ENCODE measurements at places on chromosomes 12 and 14. TPM values are rescaled to one million over a fixed set of nuclear protein-coding genes. Genes with fewer than 3 reads are reported as not detected.

GRCh38 chr12:53219292-53219955, 12.4 kb upstream of the ITGB7 start:
- DNase-seq: no peak

- no peak for DNase-seq
These were observed 200.9 kb downstream of the RPAP3 start for GRCh38 chr12:47504775-47505446.

The GALNT8 gene
- 0.28 TPM for total RNA-seq

The MYO1H gene
- total RNA-seq: not detected

GRCh38 chr14:56811593-56812363, 1.5 kb upstream of the OTX2 start:
- no peak for DNase-seq

The RIN3 gene
- 2.3 TPM for total RNA-seq

DNA sequence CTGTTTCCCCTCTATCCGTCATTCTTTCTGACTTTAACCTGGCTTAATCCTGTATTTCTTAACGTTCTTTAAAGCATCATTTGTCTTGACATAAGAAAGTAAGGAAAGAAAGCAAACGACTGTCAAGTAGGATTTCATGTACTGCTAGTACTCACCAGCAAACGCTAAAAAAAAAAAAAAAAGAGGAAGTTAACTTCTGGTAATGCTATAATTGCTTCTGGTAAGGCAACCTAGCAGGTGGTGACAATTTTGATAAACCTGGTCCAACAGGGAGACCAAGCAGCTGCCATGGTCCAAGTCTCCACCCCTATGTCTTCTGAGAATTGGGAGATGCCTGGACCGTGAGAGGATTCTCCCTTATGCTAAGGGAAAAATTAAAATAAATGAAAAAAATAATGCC, 306.6 kb downstream of the DAD1 start:
- no peak for DNase-seq

- DNase-seq: no peak
These were observed 591 bp downstream of the GXYLT1 start for GRCh38 chr12:42144158-42144407.

The PMEL gene
- 2.0 TPM for total RNA-seq

The OLR1 gene
- total RNA-seq: 34.3 TPM

DNA sequence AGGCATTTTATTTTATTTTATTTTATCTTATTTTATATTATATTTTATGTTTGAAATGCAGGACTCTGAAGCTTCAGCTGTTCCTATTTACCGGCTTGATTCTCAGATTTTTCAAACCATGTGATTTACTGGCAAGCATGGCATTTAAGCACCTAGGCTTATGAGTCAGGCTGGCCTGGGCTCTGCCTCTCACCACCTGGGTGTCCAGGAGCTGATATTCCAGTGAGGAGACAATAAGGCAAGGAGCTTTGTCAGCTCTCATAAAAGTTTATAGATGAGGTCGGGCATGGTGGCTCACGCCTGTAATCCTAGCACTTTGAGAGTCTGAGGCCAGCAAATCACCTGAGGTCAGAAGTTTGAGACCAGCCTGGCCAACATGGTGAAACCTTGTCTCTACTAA, 2.1 kb downstream of the DAO start:
- DNase-seq: no peak

DNA sequence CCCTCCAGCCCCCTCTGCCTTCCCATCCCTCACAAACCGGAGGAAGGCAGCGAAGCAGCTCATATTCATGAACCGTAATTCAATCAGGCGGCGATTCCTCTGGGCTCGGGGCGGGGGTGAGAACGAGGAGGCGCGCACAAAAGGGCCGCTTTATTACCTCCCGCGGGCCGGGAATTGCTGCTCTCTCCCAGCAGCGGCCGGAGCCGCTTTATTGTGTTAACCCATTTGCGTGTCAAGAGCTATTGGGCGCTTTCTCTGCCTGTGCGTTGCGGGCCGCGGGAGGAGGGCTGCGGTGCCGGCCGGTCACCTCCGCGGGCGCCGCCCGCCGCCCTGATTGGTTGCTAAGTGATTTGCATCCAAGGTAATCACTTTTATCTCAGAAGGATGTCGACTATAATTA, 4.8 kb downstream of the FAM222A start:
- DNase-seq: no peak

The SMOC1 gene
- 55.7 TPM for total RNA-seq

- DNase-seq: no peak
These were observed 187.8 kb downstream of the ADGRD1 start for GRCh38 chr12:131141514-131141913.

GRCh38 chr12:106193394-106194215, 54.2 kb downstream of the CKAP4 start:
- no peak for DNase-seq

DNA sequence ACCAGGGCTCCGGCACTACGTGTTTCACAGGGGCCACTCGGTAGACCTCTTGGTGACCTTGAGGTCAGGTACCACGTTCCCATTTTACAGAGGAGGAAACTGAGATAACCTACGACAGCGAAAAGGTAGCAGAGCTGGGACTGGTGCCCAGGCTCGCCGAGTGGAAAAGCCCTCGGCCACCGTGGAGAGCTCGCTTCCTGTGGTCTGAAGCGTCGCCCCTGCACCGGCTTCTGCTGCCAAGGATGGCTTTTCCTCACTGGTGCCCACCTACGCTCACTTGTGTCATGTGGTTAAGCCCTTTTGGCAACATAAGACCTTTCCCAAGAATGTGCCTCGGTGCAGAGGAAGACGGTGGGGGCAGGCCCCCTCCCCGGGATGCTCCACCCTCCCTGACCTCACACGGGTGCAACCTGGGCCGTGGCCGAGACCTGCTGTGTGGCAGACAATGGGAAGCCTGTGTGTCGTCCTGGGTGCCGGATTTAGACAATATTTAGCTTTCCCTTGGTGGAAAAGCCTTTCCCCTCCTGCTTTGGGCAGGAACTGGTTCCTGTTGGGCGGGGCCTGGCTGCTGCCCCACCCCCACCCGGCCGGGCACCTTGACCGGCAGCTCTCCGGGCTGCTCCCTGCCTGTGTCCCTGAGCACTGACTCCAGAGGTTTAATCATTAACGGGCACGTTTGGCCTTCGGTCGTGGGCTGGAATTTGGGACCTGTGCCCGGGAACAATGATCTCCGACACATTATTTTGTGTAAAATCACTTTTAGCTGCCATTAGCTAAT, 32.4 kb upstream of the PPP1R13B start:
- peak; percentile 97 for DNase-seq

GRCh38 chr12:47190271-47190750, 110.6 kb upstream of the AMIGO2 start:
- DNase-seq: no peak

The GPR132 gene
- 0.58 TPM for total RNA-seq

DNA sequence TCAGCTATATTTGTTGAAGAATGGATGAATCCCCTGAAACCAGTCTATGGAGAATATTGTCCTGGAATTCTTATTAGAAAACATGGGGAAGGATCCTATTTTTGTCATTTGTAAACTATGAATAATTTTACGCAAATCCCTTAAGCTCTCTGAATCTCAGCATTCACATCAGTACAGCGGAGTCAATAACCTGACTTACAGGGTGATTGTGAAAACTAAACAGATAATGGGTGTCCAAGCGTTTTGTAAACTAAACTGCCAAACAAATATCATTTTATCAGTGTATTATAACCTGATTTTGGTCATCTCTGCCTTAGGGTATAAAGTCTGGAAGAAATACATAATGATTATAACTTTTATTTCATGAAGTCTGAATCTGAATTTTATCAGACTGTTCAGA, 10.0 kb downstream of the ART4 start:
- DNase-seq: no peak

- DNase-seq: no peak
These were observed 1.3 kb downstream of the TEAD4 start for GRCh38 chr12:2960390-2960956.

GRCh38 chr14:92280554-92281262, 42.3 kb upstream of the SLC24A4 start:
- no peak for DNase-seq

The B3GNT4 gene
- 0.15 TPM for total RNA-seq

DNA sequence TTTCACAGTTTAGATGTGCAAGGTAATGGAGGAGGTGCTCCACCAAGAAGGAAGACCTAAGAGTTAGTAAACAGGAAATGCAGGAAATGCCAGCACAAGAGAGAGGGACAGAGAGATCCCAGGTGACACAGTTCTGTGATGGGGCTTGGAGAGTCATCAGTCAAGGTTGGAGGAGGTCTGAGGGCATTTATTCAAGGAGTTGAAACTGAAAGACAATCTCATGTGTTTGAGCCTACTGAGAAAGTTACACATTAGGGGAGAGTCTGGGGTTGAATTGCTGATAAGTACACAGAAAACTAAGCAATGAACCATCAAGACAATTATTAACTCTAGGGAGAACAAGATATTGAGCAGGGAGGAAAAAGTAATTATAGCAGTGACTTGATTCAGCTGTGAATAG, 138.5 kb downstream of the ANO6 start:
- DNase-seq: no peak

The NPFF gene
- total RNA-seq: not detected

- DNase-seq: no peak
These were observed 146.6 kb downstream of the STXBP6 start for GRCh38 chr14:24903337-24903736.

- DNase-seq: no peak
These were observed 154.3 kb downstream of the HELB start for GRCh38 chr12:66456612-66457011.

DNA sequence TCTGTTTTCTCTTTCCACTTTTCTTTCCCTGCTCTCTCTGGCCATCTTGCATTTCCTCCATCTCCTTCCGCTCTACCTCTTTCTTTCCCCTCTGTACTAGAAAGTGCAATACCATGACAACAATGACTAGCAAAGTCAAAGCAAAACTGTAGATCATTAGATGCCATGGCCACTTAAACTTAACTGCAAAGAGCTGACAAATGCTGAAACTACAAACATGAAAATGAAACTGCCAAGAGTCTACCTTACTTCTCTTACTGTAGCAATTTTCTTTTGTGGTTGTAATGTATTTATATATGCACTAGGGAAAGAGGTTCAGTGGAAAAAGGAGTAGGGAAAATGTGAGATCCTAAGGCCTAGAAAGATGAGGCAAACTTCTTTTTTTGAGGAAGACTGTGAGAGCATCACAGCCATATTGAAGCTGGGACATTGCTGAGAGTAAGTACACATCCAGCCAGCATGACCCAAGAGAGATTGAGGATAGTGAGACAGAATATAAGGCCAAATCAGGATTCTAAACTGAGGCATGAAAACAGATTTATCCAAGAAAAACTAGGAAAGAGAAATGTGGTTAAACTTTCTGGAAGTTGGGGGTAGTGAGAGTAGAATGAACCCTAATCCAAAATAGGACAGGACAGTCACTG, 276.6 kb upstream of the NAV3 start:
- no peak for DNase-seq

DNA sequence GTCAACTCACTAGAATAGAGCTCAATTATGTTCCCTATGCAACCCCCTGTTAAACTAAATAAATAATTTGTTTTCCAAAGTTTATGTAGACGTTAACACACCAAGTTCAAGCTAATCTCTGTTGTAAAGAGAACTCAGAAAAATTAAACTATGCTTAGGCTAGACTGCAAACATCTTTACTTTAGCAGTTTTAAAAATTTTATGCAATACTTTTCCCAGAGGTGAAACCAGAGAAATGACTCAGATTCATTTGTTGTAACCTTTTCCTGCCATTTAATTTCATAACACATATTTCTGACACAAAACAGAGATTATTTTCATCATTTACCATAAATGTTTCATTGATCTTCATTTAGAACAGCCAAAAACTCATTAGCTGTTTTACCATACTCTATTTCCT, 27.4 kb downstream of the ABCC9 start:
- no peak for DNase-seq

The RDH11 gene
- 14.0 TPM for total RNA-seq

Data from pancreas (tissue), 10 donors.